ENCODE measurements at places on chromosomes 5 and 9.

- no peak for DNase-seq
Observed at GRCh38 chr5:175517824-175518450, 39.6 kb downstream of the SFXN1 start.

DNA sequence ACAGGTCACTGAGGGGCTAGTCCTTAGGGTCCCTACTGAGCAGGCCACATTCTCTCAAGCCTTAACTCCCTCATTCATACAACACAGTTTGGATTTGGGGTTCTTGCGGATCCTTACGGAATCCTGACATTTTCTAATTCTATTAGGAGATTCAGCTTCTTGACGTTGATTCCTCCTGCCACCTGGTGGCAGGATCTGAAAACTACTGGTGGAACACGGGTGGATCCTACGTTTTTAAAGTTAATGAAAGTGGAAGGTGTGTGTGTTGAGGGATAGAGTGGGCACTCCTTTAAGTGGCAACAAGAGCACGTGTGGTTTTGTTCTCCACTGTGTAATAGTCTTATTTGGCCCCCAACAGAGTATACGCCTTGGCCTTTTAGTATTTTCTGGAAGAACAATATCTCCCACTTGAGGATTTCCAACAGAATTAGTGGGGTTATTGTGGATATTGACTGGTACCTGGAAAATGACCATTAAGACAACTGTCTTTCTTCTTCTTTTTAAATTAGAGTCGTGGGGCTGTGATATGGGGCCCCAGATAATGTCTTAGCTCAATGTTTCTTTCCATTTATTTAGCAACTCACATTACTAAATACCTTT is 25.2 kb downstream of the SLC28A3 start:
- peak; percentile 69 for DNase-seq

DNA sequence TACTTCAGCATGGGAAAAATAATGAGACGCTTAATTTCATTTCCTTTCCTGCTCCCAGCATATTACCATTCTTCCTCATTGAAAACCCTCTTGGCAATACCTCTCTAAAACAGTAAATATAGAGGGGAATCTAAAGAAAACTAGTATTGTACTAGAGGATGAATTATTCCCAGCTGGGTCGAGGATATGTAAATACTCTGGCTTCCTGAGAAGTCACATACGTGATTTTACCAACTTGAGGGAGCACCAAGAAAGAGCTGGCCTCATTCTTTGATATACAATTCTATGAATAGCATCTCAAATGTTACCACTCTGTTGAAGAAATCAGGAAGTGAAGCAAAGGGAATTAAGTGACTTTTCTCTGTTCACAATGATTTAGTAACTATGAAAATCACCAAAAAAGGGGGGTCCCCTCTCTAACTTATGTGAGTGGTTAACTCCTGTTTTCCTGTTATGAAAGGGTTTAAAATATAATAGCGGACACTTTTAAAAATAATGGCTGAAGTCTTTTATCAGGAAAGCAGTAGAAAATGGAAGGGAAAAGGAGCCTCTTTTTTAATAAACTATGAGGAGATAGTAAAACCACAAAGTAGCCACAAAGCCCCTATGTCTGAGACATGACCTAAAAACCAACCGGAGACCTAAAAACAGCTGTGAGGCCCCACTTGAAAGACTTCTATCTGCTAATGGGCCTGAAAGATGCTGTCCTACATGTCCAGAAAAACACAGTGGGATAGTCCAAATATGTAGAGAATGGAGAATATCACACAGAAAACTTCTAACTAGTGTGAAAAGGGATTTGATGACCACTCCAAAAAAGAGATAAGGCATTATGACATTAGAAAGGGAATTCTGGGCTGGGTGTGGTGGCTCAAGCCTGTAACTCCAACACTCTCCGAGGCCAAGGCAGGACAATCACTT is 42.6 kb downstream of the LPAR1 start:
- DNase-seq: no peak

- DNase-seq: no peak
Observed at GRCh38 chr9:115004545-115004944, 74.2 kb upstream of the TNFSF8 start.

DNA sequence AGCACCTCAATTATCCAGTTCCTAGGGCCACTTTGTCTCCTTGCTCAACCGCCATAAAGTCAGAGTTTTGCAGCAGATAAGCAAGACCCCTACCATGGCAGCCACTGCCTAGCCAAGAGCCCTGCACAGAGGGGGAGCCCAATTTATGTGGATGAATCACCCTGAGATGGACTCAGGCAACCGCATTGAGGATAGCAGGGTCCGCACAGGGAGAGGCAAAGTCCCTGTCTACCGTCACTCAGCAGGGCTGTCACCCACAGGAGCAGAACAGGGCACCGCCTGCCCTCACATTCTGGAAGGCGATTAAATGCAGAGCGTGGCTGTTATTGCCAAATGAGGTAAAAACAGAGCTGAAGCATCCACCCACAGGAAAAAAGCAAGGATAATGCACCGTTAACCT is 1.7 kb downstream of the FBP2 start:
- DNase-seq: no peak

- DNase-seq: no peak
Observed at GRCh38 chr5:149749481-149750365, 19.6 kb downstream of the PPARGC1B start.

DNA sequence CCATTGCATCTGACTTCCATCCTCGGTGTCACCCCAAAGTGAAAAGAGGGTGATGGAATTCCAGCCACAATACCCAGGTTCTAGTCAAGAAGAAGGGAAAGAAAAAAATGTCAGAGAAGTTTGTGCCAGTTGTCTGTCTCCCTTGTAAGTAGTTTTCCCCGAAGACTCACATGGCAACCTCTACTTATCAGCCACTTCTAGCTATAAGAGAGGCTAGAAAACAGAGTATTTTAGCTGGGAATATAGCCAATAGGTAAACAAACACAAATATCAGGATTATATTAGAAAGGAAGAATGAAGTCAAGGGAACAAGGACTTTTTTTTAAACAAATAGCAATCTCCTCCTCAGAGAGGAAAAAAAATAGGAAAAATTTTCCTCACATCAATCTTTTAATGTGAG is 12.2 kb upstream of the ISL1 start:
- DNase-seq: no peak

DNA sequence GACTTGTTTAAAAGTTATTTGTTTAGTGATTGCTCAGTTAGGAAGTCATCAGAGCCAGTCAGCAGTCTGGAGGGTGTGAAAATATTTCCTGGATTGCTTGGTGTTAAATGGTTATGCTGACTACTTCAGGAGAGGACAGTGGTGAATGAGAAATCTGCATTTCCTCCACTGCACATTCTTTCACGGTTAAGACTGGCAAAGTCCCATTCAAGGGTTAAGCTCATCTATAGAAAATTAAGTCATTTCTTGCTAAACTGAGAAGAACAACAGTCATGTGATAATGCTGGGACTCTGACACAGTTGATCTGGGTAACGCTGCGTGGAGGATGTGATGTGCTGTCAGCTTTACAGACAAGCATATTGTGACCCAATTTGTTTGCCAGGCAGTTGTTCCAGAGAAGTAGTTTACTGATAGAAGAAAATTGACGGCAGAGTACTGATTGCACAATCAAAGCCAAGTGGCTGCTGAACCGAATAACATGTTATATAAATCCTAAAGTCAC is 80.4 kb downstream of the GRAMD2B start:
- no peak for DNase-seq

DNA sequence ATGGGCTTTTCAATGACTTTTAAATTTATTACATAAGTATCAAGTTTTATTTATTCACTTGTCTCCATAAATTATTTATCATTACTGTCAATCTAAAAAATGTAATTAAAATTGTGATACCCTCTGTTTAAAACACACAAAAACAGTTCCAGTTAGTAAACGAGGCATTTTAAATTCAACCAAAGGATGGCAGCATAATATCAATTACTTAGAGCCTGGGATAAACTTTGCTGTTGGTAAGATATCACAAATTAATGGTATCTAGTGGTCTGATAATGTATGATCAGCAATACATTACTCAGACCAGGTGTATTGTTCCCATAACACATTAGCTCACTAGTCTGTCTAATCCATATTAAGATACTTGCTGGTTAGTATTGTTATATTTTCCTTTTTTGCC is 9.6 kb upstream of the IFNE start:
- DNase-seq: no peak

DNA sequence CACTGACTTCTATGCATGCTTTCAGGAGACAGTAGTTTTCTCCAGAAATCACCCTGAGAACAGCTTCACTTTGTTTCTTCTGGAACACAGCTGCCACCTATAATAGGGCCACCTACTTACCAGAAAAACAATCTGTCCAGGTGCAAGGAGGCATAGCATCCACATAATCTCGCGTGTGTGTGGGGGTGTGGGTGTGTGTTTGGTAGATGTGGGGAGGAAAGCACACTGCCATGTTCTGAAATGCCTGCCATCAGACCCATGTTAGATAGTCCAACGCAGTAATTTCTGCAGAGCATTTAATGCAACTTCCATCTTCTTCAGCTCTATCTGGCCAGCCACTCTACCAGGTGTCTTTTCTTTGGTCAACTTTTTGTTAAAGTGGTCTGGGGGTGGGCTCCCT is 102.9 kb downstream of the ACER2 start:
- no peak for DNase-seq

DNA sequence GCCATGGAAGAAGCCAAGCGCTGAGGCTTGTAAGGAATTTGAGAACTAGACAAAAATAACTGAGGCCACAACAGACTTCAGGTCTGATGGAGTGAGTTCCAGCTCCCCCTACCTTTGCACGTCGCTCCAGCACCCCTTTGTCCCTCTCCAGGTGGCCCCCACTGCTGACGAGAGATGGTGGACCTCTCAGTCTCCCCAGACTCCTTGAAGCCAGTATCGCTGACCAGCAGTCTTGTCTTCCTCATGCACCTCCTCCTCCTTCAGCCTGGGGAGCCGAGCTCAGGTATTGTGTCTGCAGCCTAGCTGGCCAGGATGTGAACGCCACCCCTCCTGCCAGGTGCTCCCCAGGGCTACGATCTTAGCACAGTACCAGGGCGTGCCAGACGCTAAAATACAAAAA is 5.2 kb downstream of the BTNL9 start:
- no peak for DNase-seq

GRCh38 chr5:79456890-79457583 is 56.9 kb downstream of the HOMER1 start:
- no peak for DNase-seq

DNA sequence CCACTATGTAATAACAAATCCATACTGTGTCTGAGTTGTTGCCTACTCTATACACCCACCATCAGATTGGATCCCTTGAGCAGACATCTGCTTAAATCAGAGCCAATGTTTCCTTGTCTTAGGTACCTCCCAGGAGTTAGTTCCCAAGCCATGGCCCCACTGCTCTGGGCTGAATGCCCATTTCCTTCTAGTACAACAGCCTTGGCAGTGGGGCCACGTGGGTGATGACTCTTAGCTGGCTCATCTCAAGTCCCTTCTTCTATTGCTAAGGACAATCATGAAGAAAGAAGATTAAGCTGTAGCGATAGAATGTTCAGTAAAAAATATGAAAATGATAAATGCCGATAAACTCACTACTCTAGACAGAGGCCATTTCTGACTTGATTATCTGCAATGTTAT is 16.6 kb downstream of the PTGR1 start:
- DNase-seq: no peak

DNA sequence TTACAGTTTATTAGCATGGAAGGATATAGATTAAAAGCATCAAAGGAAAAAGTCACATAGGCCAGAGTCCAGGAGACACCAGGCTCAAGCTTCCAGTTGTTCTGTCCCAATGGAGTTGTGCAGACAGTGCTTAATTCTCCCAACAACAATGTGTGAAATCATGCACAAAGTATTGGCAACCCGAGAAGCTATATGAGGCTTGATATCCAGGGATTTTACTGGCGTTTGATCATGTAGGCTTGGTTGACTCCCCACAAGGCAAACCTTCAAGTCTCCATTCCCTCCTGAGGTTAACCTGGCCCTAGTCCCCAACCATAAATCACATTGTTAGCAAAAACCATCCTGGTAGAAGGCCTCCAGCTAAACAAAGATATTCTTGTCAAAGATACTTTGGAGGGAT is 141.5 kb downstream of the ADAMTS19 start:
- no peak for DNase-seq

Measured in sciatic nerve (tissue), 2 donors.